ENCODE measurements at places on chromosomes 11 and 22. TPM values are rescaled to one million over a fixed set of nuclear protein-coding genes. Genes with fewer than 3 reads are reported as not detected.

MRPL16 gene
- 65.0 TPM for total RNA-seq

TRPC6 gene
- total RNA-seq, result 0.89 TPM

MS4A6E gene
- not detected for total RNA-seq

ZNF214 gene
- total RNA-seq, result 1.9 TPM

MMP12 gene
- total RNA-seq, result 0.07 TPM

OR51I2 gene
- total RNA-seq, result not detected

CACNA1I gene
- total RNA-seq, result 0.05 TPM

LRRC32 gene
- total RNA-seq, result 0.16 TPM

MS4A12 gene
- not detected for total RNA-seq

KCNA4 gene
- total RNA-seq, result not detected

ISX gene
- not detected for total RNA-seq

SSRP1 gene
- 227 TPM for total RNA-seq

KCNJ1 gene
- total RNA-seq, result not detected

SPI1 gene
- not detected for total RNA-seq

WDR74 gene
- total RNA-seq, result 86.8 TPM

SYT7 gene
- total RNA-seq, result 1.2 TPM

OR52E5 gene
- total RNA-seq, result not detected

FAM168A gene
- 17.6 TPM for total RNA-seq

HPX gene
- total RNA-seq, result 0.44 TPM

RASL10A gene
- total RNA-seq, result 0.28 TPM

GLYATL1 gene
- total RNA-seq, result not detected
